Stimulated activated CD8-positive, alpha-beta memory T cell treated with anti-CD3 and anti-CD28 coated beads, Interleukin-2, amount 100 ng/mL, for 1 hour (primary cell): ENCODE measurements at places on chromosomes 5 and 9.

GRCh38 chr5:54329731-54330709 lies 19.6 kb upstream of the ARL15 start:
- DNase-seq: no peak

DNA sequence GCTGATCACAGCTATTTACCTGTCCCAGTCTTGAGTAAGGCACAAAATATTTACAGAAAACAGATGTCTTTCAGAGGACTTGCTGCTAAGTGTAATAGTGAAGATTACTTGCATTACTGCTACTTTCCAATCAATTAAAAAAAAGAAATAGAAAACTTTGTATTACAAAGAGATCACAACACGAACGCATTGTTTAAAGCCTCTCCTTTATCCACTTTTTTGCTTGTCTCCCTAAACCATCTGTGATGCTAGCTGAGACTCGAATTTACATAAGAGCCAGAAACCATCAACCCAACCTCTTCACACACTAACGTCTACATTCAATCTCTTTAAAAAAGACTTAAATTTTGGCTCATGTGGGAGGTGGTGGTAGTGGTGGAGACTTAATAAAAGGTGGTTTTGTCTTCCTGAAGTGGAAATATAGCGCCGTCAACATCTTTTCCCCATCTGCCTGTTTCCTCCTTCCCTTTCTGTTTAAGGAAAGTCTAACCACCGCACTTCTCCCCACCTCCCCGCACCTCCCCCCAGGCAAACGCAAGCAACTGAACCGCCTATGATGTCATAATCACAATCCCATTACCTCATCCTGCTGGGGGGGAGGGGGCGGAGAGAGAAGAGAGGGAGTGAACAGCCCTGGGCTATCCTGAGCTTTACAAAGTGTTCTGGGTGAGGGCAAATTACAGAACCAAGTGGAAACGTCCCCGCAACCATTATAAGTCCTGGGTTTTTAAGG lies 948 bp upstream of the FAM53C start:
- no peak for DNase-seq

DNA sequence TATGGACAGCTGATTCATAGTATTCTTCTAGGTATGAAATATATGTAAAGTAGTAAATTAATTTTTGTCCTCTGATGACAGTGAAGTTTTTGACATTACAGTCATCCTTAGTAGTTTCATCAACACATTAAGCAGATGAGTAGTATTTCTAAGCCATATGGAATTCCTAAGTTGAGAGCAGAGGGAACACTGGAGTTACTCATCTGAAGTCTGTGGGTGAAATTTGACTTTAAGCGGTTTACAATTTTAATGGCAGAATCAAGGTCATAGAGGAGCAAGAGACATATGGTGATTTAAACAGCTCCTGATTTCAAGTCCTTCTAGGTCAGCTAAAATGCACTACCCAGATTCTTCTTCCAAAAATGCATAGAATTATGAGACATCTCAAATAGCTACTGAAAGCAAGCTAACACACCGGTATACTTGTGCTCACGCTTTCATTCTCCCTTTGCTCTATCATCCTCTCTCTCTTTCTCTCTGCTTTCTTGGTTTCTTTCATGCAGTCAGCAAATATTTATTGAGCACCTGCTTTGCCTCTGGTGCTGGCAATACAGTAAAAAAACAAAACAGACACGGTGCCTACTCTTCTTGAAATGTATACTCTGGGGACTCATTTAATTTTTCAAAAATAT lies 235.9 kb downstream of the FER start:
- DNase-seq: no peak

DNA sequence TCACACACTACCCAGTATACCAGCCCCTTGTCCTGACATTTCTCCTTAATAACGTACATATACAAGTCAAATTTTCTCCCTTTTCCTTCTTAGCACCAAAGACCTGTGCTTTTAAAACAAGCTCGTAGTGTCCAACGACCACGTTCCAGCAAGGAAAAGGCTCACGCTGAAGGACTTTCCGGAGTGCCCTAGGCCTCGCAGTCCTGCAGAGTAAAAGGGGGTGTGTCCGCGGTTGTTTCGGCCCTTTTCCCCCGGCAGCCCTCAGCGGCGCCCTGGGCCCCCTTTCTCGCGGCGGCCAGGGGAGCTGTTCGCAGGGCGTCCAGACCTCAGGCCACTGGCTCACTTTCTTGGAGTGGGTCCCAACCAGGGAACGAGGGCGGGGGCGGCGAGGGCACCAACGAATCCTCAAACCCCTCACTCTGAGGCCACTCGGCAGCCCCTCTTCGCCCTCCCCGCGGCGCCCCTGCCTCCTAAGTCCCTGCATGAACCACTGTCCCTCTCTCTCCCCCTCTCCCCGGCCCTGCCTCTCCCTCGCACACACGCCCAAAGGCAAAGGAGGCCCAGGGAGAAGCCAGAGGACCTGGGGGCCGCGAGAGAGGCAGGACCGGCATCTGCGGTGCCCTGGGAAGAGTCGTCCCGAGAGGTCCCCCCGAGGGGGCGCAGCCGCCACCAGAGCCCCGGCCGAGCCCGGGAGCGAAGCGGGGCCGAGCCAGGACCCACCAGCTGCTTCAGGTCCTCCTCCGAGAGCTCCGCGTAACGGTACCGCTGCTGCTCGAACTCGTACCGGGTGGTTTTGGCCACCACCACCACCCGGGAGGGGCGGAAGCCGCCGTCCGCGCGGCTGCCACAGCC lies 720 bp downstream of the NADK2 start:
- peak; percentile 1 for DNase-seq

DNA sequence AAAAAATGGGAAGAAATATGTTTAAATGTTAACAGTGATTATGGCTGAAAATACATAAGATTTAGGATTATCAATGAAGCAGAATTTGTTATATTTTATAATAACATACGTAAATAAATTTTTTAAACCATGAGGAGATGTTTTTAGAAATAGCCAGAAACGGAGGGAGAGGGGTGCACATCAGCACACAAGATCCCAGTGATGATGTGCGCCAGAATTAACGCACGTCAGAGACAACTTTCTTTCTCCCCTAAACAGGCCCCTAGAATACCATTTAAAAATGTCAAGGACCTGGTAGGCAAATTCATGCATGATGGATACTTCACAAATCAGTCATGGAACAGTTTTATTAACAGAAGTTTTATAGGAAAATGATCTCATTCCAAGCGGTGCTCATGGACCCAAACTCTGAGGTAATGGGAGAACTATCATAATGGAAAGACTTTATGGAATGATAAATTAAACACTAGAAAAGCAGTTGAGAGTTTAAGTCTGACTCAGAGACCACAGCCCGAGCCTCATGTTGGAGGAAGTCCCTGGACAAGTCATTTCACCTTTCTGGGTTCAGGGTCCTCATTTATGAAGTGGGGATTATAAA lies 258.9 kb upstream of the GAS1 start:
- no peak for DNase-seq

GRCh38 chr9:134182554-134183085 lies 18.3 kb upstream of the RNU6ATAC start:
- no peak for DNase-seq

DNA sequence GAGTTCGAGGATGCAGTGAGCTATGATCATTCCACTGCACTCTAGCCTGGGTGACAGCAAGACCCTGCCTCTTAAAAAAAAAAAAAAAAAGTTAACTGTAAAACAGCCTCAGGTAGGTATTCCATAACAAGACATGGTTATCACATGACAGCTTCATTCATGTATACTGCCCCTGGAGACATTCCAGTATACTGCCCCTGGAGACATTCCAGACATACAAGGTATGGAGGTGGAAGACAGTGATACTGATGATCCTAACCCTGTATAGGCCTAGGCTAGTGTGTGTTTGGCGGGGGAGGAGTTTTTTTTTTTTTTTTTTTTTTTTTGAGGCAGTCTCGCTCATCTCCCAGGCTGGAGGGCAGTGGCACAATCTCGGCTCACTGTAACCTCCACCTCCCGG lies 105.5 kb downstream of the RICTOR start:
- DNase-seq: no peak

DNA sequence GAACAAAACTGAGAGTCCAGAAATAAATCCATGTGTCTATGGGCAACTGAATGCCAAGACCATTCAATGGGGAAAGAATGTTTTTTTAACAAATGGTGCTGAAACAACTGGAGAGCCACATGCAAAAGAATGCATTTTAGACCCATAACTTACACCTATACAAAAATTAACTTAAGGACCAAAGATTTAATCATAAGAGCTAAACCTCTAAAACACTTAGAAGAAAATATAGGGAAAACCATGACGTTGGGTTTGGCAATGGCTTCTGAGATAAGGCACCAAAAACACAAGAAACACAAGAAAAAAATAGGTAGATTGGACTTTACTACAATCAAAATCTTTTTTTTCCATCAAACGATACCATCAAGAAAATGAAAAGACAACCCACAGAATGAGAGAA lies 48.4 kb upstream of the ANKRD33B start:
- DNase-seq: no peak

DNA sequence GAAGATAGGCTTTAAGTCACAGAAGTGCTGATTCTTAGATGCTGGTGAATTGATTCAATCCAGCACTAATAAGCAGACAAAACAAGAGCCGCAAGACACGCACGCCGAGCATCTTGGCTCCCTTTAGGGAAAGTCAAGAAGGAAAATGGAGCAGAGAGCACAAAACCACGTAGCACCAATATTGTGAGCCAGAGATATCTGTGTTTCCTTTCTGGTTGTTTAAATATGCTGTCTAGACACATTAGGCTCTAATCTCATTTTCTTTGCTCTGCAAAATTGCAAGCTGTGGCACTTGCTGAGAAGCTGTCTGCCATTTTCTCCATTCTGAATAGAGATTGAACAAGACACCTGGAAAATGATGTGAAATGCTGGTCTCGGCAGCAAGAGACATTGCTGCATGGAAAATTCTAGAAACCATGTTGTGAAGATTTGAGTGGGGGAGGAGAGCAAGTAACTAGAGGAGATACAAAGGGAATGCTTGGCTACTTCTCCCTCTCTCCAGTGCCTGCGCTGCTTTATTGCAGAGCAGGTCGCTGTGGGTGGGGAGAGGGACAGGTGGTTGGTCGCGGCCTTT lies 336.3 kb downstream of the MED10 start:
- DNase-seq: no peak

GRCh38 chr5:139649082-139649991 lies 1.2 kb downstream of the CXXC5 start:
- no peak for DNase-seq
